ENCODE measurements at places on chromosomes 5 and 9.

- DNase-seq: no peak
Measured at GRCh38 chr5:55027595-55027994, 3.5 kb downstream of the GZMK start.

DNA sequence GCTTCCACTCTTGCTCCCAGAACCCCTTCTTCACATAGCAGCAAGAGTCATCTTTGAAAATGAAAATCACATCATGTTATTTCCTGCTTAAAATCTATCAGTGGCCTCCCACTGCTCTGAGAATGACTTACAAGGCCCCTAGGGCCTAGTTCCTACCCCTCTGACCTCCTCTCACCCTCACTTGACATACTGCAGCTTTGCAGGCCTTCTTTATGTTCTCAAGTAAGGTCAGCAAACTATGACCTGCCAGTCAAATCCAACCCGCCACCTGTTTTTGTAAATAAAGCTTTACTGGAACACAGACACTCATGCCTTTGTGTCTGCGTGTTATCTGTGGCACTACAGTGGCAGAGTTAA lies 185.7 kb downstream of the NR3C1 start:
- no peak for DNase-seq

DNA sequence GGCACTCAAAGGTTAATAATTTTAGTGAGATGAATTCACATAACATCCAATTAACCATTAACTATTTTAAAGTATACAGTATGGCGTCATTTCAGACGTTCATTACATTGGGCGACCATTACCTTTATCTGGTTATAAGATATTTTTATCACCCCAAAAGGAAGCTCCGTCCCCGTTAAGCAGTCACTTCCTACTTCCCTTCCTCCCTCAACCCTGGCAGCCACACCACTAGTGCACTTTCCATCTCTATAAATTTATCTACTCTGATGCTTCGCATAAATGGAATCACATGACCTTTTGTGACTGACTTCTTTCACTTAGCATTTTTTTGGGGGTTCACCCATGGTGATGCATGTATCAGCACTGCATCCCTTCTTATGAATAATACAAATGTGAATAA lies 168.3 kb upstream of the PUM3 start:
- no peak for DNase-seq

- no peak for DNase-seq
Measured at GRCh38 chr9:88045686-88046085, 71.4 kb upstream of the CDK20 start.

GRCh38 chr5:67542479-67542878 lies 345.9 kb upstream of the CD180 start:
- no peak for DNase-seq

DNA sequence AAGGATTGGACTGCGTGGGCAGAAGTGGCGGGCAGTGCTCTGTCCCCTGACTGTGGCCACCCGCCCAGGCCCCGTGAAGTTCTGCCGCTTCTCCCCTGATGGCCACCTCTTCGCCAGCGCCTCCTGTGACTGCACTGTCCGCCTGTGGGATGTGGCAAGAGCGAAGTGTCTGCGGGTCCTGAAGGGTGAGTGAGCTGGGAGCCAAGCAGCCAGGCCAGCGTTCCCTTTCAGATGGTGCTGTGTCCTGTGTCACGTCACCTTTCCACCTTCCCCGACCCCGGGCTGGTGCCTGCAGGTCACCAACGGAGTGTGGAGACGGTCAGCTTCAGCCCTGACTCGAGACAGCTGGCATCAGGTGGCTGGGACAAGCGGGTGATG lies 2.3 kb downstream of the WDR38 start:
- no peak for DNase-seq

DNA sequence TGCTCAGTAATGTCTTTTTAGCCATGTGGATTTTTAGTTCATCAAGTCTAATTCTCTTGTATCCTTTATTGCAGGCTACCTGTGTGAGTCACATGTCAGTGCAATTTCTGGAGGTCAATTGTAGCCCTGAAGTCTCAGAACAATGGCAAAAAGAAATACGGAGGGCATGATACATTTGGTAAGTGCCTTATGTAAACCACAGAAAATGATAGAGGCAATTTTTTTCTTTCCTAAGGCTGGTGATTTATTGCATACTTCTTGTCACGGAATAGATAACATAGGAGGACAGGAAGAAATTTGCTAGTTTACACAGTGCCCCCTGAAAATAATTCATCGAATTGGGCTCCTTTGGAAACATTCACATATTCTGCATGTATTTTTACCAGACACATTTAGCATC lies 235.9 kb downstream of the DMRTA1 start:
- no peak for DNase-seq

GRCh38 chr5:178338126-178338749 lies 105.6 kb upstream of the PHYKPL start:
- DNase-seq: no peak

GRCh38 chr5:127492854-127493738 lies 24.3 kb upstream of the PRRC1 start:
- no peak for DNase-seq

GRCh38 chr5:16304846-16305245 lies 125.3 kb upstream of the MARCHF11 start:
- no peak for DNase-seq

DNA sequence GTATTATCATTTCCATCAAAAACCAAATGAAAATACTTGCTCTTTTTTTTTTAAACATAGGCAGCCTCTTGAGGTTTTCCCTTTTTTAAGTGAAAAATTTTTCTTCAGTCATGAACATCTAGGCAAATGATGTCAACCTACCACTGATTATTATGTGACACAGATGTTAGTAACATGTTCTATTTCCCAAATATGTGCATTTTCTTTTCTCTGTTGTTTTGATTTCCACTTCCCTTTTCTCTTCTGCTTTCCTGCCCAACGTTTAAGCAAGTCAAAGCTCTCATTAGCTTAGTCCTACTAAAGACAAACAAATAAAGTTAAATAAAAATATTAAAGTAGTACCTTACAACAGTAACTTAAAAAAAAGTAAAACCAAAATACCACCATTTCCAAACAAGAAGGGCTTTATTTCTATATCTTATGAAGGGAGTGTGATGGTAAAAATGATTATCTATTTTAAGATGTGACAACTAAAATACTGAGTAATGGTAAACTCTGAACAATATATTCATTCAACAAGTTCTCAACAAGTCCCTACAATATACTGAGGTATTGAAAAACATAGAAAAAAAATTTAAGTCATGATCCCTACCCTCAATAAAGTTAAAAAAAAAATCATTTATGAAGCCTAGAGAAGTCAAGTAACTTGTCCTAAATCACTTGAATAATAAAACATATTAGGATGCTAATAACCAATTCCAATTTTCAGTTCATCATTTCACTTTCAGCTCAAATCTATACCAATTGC lies 9.4 kb downstream of the SLC38A9 start:
- no peak for DNase-seq

DNA sequence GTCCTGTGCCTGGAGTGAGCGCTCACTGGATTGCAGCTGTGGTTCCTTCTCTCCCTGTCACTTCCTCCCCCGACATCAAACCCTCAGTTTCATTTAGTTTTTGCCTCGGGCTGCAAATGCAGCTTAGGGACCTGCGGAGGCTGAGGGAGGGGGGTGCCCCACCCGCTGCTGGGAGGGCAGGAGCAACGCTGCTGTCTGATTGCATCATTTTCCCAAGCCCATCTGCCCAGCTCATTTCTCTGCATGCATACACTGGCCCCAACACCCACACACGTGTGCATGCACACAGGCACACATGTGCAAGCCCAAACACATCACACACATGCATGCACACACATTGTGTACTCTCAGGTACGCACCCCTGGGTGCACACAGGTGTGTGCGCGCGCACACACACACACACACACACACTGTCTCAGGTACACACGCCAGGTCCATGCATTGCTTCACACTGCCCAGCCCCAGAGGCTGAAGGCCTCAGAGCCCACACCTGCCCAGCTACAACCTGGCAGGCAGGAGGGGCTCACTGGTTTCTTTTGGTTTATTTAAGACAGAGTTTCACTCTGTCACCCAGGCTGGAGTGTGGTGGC lies 3.4 kb downstream of the ASS1 start:
- no peak for DNase-seq

GRCh38 chr5:174623433-174624019 lies 100.9 kb upstream of the MSX2 start:
- DNase-seq: no peak

GRCh38 chr5:128980917-128981316 lies 15.6 kb downstream of the SLC27A6 start:
- no peak for DNase-seq

DNA sequence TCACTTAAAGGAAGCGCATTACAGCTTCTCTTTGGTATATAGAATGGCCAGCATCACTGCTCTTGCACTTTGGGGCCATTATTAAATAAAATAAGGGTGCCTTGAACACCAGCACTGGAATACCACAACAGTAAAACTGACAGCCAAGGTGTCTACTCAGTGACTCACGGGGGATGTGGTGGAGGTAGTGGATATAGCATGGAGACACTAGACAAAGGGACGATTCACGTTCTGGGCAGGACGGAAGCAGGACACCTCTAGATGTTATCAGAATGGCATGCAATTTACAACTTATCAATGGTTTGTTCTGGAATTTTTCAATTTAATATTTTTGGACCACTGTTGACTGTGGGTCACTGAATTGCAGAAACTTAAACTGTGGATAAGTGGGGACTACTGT lies 32.9 kb upstream of the PDE8B start:
- no peak for DNase-seq

DNA sequence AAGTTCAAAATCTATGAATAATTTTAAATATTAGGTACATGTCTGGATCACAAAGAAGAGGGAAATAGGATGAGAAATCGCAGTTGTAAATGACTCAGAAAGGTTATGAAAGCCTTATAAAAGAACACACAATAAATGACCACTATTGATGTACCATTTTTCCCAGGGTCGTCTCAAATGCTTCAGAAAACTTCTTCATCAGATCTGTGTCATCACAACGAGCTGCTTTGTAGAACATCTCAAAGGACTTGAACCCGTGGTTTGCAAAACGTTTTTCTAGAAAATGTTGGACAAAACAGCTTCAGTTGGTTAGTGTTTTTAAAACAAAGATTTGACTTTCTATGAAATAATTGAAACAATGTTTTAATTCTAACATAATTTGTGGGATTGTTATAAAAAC lies 100.1 kb downstream of the SVEP1 start:
- no peak for DNase-seq

DNA sequence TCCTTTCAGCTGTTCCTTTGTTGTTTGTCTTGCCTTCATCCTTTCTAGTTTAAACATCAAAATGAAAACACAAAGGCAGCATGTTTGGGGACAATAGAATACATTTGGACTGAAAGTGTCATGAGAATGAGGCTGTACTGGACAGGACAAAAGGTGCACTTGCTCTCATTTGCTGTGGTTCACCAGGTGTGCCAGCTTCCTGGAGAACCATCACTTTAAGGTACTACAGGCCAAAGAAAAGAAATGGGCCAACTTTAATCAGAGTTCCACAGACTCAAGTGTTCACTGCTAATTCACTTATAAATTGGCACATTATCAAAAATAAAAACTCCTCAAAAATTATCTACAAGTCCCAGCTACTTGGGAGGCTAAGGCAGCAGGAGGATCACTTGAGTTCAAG lies 53.8 kb downstream of the ABHD17B start:
- DNase-seq: no peak

GRCh38 chr5:73032635-73033034 lies 76.8 kb downstream of the FCHO2 start:
- DNase-seq: no peak

- DNase-seq: no peak
Measured at GRCh38 chr9:14478175-14479162, 164.5 kb upstream of the NFIB start.

DNA sequence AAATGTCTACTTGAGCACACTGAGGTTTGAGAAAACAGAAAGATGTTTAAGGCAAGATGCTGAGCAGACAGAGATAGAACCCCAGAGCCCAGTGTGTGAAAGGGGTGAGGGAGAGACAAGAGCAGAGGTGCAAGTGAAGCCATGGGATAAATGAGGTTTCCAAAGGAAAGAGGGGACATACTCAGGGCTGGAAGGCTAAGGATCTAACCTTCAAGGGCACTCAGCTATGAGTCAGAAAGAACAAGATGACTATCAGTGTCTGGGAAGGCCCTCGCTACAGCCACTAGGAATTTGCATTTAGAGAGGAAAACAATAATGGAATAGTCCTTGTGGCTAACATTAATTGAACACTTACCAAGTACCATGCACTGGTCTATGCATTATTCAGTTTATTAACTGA lies 113.7 kb downstream of the HTR4 start:
- DNase-seq: no peak

DNA sequence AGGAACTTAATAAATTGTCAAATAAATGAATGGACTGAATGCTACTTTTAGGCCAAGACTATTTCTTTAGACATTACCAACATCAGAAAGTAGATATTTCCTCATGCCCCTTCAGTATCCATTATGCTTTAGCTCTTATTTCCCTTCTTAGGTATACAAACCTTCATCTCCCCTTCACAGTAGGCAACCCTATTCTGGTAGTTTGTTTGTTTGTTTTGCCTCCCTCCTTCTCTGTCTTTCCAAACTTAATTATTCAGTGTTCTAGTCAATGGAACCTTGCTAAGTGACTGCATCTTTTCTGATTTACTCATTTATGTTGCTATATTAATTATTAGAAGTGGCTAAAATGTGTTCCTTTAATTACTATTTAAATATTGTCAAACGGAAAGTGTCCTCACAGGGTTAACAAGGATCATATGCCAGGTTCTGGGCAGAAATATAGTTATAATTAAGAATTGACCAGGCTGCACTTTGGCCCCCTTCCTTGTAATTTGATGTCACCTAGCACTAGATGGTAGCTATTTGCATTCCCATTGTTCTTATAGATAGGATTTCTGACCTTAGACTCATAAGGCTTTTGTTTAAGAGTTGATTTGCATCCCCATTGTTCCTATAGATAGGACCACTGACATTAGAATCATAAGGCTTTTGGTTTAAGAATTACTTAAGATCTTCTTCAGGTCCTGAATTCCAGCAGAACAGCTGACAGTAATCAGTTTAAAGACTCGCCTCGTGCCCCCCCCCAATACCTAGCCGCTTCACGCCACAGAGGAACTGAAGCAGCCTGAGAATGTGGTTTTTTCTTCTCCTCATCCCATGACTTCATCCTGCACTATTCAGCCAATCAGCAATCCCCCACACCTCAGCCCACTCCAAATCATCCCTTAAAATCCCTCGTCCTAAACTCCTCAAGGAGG lies 84.4 kb upstream of the NUDT12 start:
- no peak for DNase-seq

DNA sequence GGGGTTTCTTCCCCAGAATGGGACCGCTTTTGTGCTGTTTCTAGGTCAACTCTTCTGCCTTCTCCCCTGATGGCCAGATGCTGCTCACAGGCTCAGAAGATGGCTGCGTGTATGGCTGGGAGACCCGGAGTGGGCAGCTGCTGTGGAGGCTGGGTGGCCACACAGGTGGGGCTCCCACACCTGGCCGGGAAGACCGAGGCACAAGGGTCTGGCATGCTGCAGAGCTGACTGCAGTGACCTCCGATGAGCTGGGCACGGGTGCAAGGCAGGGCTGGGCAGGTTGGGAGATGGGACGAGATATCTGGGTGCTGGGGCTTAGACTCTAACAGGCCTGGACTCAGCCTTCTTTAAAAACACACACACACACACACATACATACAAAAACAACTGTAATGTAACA lies 901 bp downstream of the WDR38 start:
- DNase-seq: no peak

Data from femur (tissue), 1 donor.